Stimulated activated CD4-positive, alpha-beta T cell treated with anti-CD3 and anti-CD28 coated beads, TNF-alpha, amount 100 ng/mL, for 48 hours (primary cell): ENCODE measurements at places on chromosomes 7 and 10.

DNA sequence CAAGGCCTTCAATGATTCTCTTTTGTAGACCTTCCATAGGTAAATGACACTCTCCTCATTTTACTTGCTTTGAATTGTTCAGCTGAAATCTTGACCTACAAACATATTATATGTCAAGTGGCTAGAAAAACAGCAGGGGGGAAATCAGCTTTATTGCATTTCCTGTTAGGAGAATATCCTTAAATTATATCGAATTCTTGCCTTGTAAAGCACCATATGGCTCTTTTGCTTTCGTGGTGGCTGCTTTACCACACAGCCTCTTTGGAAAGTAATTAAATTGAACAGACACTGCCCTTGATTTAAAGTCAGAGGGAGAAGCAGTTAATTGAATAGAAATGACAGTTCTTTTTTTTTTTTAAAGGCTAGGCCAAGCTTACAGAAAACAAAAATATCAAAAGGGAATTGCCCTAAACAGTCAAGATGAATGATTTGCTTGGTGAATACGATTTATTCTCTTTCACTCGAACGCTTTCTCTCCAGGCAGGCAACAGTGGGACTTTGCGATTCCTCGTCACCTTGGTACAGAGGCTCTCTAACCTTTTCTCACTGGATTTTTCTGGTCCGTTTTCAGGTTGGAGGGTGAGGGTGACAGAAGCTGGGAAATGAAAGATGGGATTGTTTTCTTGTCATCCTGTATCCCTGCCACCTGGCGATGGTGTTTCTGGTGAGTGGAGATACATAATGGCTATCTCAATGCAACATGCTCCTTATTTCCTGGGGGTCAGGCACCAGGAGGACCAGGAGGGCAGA lies 126.0 kb downstream of the GATA3 start:
- DNase-seq = no peak

DNA sequence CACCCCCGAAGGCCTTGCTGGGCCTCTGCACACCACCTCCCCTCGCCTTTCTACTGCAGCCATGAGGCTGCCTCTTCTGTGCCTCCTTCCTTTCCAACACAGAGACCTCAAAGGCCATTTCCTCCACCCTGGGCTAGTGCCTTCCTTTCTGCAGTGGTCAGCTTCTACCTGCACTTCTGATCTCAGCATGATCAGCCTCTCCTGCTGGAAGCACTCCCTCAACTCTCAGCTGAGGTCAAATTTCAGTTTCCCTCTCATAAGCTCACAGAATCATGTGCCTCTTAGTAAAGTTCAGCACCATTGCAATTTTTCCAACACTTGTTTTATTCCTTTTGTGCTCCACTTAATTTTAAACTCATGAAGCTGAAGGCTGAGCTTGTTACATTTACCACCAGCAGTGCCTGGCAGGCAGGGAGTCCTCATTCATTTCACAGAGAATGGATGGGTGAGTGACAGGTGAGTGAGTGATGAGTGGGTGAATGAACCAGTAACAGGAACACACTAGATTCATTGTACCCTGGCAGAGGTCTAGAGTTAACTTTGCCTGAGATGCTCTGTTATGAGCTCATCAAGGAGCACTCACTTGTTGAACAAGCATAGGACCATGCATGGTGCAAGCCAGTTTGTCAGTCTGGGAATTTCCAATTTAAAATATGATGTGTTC lies 124.0 kb upstream of the PRSS58 start:
- DNase-seq = no peak

- no peak for DNase-seq
These were observed 54.6 kb downstream of the SLIT1 start for GRCh38 chr10:97131181-97131628.

GRCh38 chr7:36260481-36260880 lies 107.4 kb downstream of the EEPD1 start:
- no peak for DNase-seq

- no peak for DNase-seq
These were observed 69.4 kb upstream of the FZD1 start for GRCh38 chr7:91194841-91195240.

DNA sequence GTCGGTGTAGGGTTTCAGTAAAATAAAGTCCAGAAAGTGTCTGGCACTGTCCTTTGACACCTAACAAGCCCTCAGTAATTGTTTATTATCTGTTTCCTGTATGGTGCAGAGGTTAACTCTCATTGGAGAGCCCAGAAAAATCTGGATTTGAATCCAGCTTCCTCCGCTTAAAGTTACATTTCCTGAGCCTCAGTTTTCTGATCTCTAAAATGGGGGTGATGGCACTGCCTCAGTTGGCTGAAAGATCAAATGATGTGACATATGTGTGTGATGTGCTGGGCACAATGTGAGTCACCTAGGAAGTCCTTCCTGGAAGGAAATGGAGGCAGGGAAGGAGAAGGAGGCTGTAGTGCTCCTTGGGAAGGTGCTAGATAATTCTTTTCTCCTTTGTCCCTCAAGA lies 14.7 kb upstream of the CDH23 start:
- no peak for DNase-seq

GRCh38 chr10:2817940-2818636 lies 249.3 kb upstream of the PFKP start:
- DNase-seq = no peak

- no peak for DNase-seq
These were observed 9.8 kb upstream of the ZNRF2 start for GRCh38 chr7:30274641-30275040.

DNA sequence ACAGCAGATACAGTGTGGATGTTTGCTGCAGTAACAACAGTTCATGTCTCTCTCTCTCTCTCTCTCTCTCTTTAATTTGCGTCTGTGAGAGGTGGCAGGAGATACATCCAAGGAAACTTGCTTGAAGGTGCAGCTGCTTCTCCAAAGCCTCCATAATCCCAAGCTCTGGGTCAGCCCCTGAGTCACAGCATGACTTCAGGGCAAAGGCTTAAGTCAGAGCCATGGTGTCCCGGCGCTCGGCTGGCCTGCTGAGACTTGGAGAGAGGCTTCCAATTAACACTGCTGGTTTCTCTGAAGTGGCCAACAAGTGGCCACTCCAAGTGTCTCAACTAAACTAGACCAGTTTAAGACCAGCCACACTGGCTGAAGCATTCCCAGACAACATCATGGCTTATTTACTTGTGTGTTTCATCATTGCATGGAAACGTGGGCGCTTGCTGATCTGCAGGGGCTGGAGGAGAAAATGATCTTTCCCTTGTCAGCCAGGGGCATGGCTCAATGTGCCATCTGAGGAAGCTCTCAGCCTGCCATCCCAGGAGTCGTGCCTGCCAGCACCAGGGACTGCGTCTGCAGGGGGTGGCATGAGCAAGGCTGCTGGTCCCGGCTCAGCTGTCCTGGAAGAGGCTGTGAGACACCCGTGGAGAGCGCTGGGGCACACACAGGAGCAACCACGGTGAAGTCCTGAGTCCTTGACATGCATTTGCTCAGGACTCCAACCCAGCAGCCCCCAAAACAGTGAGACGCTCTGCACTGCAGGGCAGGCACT lies 254.2 kb downstream of the COBL start:
- no peak for DNase-seq

DNA sequence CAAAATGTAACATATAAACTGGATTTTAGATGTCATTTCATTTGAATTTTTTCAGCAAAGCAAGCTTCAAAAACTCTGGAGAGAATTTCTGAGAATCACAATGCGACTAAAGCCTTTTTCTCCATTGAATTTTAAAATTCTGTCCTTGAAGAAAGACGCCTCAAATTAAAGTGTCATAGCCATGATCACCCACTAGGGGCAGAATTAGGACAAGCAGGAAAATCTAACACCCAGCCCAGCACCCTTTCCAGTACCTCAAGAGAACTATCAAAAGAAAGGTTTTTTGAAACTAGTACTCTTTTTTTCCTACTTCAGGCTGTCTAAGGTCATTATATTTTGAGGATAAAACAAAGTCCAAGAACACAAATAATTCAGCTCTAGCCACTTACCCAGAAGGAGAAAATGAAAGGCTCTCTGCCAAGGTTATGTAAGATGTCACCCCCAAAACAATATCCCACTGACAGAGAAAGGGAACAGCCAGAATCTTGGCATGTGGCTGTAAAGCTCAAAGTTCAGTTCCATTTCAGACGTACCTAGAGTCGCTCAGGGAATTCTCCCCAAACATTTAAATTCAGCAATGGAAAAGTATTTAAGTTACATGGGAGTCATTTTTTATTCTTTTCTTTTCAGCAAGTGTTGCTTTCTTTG lies 299.4 kb downstream of the SNX13 start:
- no peak for DNase-seq

- DNase-seq = no peak
These were observed 280.8 kb downstream of the ZEB1 start for GRCh38 chr10:31599626-31600504.

- DNase-seq = no peak
These were observed 46.1 kb downstream of the CAMK2B start for GRCh38 chr7:44279286-44279685.

DNA sequence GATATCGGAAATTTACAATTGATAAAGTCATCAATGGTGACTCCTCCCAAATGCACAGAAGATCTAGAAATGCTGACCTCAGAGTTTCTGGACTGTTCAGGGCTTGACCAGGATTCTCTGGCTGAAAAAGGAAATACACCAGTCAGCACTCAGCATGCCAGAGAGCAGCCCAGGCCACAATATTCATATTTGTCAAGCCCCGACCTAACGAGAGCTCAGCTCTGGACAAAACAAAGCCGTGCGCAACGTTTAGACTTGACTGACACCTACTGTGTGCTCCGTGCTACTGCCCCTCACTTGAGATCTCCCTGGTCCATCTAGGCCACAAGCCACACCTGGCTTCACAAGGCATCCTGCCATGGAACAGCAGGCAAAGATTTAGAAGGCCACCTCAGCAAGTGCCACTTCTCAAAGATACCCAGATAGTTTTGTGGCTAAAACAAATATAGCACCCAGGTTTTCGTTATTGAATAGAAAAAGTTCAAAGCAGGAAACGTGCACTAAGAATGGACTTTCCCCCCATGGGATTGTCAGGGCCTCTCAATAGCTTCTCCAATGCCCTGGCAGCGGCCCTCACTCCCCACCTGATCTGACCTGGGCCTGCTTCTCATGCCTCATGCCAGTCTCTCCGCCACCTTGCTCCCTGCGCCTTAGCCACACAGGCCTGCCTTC lies 218.3 kb downstream of the FAM107B start:
- no peak for DNase-seq

- no peak for DNase-seq
These were observed 45.7 kb downstream of the BPGM start for GRCh38 chr7:134692344-134692705.

DNA sequence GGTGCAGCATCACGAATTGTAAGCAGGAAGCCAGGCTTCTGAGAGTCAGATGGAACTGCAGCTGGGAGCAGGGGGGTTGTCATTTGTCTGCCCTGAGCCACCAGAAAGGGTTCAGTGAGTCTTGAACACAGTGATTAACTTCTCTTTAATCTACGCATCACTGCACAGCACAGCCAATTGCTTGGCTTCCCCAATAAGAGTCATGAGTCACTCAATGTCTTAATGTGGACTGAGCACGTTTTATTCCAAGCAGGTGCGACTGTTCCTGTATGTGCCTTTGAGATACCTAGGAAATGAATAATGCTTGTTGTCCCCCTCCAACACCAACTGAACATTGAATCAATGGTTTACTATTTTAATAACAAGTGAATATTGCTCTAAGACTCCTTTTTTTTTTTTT lies 26.0 kb upstream of the PLEKHA1 start:
- DNase-seq = no peak

DNA sequence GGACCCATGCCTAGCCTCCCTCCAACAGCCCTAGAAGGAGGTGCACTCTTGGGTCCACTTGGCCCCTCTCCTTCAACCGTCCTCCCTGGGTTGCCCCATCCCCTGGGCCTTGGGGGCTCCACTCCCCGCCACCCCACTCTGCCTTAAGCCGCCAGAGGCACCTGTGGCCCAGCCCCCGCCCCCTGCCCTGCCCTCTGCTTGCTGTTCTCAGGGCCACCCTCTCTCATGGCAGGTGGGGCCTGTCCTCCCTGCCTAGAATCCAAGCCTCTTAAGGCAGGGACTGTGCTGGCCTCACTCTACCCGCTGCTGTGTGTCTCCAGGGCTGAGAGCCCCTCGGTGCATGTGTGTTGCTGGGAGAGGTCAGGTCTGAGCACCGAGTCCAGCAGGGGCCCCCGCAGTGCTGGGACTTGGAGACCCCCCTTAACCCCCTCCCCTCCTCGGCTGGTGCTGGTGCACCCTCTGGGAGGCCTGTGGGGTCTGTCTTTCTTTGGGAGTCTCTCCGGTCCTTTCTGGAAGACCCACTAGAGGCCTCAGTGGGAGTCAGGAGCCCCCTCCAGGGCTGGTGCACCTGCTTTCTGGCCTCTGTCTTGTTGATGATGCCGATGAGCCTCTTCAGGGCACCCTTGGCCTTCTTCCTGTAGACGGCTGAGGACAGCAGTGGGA lies 43.8 kb downstream of the CFAP46 start:
- DNase-seq = no peak

DNA sequence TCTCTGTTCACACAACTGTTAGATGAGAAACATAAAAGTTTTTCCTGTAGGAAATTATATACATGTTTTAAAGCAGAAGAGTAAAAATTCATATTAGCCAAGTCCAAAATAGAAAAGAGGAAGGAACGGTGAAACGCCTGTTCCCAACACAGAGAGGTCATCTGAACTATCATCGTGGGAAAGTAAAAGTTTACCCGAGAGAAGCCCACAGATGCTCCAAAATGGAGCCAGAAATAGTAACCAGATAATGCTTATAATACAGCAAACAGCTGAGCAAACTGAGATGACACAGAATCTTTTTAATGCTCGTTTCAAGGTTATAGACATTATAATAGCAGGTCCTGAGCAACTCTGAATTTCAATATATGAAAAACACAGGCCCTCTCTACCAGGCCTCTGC lies 24.5 kb downstream of the FRMD4A start:
- no peak for DNase-seq

GRCh38 chr10:106355450-106355849 lies 809.1 kb downstream of the SORCS1 start:
- no peak for DNase-seq

GRCh38 chr10:132715776-132716680 lies 69.9 kb downstream of the NKX6-2 start:
- no peak for DNase-seq

- DNase-seq = no peak
These were observed 384.4 kb upstream of the AUTS2 start for GRCh38 chr7:69213878-69214277.

- DNase-seq = no peak
These were observed 37.2 kb downstream of the RAPGEF5 start for GRCh38 chr7:22319424-22320403.

DNA sequence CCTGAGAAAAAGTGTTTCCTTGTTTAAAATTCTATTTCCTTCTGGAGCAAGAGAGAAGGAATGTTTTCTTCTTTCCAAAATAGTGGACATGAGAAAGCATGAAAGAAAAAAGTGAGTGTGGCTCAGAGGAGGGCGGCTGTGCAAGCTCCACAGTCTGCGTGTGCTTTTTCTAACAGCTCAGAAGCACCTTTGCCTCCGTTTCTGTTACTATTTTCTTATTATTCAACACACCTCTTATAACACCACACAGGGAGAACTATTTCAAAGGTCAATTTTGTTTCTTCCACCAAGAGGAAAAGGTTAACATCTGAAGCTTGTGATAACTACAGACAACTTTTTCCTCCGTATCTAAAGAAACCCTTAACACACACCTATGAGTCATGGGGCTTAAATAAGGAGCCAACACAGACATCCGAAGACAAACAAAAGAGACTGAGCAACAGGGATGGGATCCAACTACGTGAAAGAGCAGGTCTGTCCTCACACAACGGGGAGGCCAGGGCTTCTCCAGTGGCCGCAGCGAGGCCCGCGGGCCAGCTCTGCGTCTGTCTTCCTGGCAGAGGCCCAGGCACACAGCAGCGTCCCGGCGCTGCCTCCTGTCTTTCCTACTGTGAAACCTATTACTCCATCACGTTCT lies 36.2 kb upstream of the NCAPG2 start:
- no peak for DNase-seq
